Psoas muscle (tissue), 8 donors: ENCODE measurements at places on chromosomes 2 and 18.
A peak's percentile ranks its signal among the peaks of the same experiment; 100 is the strongest.

DNA sequence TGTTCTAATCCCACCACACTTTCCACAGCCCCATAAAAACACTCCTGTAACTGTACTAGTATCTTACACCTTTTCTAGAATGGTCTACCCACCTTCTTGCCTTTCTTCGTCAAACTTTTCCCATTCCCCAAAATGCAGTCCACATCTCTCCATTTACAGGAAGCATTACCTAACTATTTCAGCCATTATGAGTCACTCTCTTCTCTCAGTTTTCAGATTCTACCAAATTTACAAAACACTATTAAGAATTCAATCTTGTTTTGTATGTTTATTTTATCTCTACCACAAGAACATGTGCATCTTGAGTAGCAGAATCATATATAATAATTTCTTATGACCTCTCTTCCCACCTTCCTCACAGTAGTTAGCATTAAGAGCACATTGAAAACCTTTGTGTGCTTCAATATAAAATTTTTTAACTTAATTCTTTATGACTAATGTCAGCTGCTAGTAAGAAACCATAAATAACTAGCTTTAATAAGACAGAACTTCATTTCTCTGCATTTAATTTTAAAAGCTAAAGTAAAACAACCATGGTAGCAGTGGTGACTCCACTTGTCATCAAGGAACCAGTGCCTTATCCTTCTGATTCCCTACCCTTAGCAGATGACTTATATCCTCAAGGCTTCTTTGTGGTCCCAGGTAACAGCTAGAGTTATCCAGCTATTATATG, 56.6 kb upstream of the MAP2 start:
- DNase-seq: no peak

GRCh38 chr18:657311-658000, at the start of gene TYMS:
TYMS (plus strand) TSS chr18:657653; CDS start chr18:657743, 90 bp downstream.
- peak; percentile 50 for DNase-seq

GRCh38 chr2:160061944-160062291, 497 bp downstream of the PLA2R1 start:
- DNase-seq: peak; percentile 48

DNA sequence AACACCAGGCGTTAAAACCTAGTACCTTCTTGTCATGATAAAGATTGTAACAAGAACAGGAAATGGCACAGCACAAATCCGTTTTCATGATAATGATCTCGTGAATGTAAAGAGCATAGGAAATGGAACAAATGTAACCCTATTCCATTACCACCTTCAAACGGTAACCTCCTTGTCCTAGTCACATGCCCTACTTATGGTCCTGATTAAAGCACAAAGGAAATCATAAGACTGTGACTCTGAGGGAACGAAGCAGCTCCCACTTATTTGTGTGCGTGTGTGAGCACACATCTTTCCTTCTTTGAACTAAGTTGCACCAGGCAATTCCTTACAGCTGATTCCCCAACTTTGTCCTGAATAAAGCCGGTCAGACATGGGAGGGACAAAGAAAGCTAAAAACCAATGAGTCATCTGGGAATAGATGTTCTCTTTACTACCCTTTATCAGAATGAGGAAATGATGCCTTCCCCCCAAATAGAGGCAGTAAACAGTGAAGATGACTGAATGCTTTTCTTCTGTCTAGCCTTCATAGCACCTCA, 192.6 kb downstream of the IKZF2 start:
- DNase-seq: no peak

- DNase-seq: no peak
Measured at GRCh38 chr2:236826606-236827156, 257.1 kb downstream of the ACKR3 start.

DNA sequence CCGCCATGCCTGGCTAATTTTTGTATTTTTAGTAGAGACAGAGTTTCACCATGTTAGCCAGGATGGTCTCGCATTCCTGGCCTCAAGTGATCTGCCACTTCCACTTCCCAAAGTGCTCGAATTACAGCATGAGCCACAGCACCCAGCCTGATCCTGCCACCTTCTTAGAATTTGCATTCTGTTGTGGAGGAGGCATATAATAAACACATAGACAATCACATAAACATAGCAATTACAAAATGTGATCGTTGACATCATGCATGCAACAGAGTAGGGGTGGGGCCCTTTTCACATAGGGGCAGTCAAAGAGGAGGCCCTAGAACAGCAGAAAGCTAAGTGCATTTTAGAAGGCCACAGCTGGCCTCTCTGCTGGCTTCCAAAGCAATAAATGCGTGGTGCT, 39.9 kb upstream of the TSPYL6 start:
- DNase-seq: no peak

DNA sequence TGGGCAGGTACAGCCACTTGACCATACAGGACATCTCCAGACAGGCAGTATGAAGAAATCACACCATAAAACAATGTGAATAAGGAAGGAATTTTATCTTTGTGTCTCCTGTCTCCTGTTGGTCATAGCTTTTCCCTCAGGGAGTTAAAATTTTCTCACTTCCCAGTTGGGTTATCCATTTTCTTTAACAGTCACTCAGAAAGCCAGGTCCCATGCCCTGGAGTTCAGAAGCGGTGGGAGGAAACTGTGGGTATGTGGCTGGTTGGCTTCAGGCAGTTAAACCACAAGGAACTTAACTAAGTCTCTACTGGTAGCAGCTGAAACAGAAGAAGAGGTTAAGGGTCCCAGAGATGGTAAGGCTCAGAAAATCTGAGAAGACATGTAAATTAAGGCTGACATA, 6.5 kb upstream of the SMAD2 start:
- DNase-seq: no peak

- DNase-seq: no peak
Measured at GRCh38 chr2:23289671-23290070, 95.3 kb upstream of the KLHL29 start.

DNA sequence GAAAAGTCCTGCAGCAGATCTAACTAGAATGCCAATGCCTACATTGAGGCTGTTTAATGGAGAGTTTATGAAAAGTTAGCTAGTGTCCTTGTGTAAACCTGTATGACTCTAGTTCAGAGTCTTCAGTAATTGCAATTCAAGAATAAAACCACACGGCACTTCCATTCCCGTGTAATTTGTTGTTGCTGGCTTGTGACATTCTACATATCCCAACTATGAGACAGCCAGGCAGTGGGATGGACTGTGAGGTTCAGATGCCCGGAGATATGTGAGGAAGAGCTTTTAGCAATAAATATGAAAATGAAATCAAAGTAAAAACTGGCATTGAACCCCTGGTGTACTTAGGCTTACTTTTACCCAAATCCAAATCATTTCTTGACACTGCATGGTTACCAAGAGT, 263.4 kb downstream of the NEDD4L start:
- DNase-seq: no peak

DNA sequence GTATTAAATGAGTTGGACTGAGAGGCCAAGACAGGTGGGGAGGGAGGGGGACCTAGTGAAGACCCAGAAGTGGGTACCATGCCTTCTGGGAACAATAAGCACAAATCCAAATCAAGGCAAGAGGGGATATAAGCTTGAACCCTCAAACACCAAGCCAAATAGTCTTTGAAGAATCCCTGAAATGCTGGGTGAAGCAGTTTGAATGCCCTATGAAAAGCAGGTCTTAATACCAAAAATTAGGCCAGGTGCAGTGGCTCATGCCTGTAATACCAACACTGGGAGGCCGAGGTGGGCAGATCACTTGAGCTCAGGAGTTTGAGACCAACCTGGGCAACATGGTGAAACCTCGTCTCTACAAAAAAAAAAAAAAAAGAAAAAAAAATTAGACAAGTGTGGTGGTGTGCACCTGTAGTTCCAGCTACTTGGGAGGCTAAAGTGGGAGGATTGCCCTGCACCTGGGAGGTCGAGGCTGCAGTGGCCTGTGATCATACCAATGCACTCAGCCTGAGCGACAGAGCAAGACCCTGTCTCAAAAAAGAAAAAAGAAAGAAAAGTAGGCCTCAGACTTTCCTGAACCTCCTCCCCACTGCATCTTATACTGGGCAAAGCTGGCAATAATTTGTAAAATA, 3.5 kb downstream of the PCBP1 start:
- no peak for DNase-seq

- DNase-seq: no peak
Measured at GRCh38 chr2:31728406-31729064, 147.8 kb upstream of the SRD5A2 start.

DNA sequence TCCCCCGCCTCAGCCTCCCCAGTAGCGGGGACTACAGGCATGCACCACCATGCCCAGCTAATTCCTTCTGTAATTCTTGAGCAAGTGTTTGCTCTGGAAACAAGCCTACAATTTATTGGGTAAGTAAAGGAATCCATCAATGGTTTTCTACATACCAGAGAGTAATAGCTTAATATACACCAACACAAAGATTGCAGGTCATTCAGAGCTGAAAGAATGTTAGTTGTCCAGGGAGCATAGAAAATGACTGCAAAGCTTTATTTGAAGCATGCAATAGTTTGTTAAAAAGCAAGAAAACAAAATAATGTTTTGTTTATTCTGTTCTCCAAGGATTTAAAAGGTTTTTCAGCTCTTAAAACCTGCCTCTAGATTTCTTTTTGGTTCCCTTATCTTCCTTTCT, 5.6 kb downstream of the IDH1 start:
- no peak for DNase-seq

DNA sequence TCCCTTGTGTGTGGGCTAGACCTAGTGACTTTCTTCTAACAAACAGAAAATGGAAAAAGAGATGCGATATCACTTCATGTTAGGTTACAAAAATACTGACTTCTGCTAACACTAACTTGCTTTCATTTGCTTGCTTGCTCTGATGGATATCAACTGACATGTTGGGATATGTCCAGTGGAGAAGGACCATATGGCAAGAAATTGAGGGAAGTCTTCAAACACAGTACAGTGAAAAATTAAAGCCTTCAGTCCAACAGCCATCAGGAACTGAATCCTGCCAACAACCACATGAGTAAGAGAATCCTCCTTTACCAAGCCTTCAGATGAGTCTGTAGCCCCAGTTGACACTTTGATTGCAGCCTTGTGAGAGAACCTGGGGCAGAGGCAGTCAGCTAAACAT, 143.9 kb downstream of the MAIP1 start:
- DNase-seq: no peak

DNA sequence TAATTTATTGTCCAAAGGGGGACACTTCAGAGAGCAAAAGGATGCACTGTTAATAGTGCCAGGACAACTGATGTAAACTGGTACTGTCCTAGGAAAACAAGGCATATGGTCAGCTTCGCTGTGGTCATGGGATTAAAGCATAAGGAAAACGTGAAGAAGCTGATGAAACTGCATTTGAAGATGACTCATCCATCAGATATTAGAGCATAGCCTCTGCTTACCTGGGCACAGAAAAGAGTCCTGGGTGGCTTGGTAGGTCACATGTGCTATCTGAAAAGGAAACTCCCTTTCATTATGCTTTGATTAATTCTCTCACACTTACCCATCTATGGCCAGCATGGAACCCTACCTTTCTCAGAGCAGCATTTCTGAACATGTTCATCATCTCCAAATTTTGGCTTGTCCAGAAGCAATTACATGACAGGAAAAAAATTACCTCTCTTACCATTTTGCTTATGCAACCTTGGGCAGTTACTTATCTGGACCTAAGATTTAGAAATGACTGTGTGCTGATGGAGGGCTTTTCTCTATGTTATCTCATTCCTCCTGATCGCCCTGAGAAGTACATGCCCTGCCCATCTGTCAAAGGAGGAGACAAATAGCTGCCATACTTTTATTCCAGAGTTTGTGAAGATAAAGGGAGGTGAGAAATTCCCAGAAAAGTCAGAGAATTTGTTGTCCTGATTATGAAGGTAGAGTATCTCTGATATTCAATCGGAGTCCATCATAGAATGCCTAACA, 275.3 kb upstream of the SLC14A2 start:
- DNase-seq: no peak

GRCh38 chr2:190763901-190764514, 115.1 kb downstream of the NAB1 start:
- no peak for DNase-seq

- no peak for DNase-seq
Measured at GRCh38 chr2:51350100-51350499, 318.2 kb upstream of the NRXN1 start.

GRCh38 chr2:172710584-172711047, 25.0 kb upstream of the RAPGEF4 start:
- no peak for DNase-seq

GRCh38 chr2:126975671-126976655, 77.3 kb downstream of the TEX51 start:
- DNase-seq: no peak

- no peak for DNase-seq
Measured at GRCh38 chr2:236262238-236262637, 2.0 kb downstream of the ASB18 start.

- peak; percentile 82 for DNase-seq
Measured at GRCh38 chr18:48902856-48903601, 47.7 kb downstream of the SMAD7 start.

DNA sequence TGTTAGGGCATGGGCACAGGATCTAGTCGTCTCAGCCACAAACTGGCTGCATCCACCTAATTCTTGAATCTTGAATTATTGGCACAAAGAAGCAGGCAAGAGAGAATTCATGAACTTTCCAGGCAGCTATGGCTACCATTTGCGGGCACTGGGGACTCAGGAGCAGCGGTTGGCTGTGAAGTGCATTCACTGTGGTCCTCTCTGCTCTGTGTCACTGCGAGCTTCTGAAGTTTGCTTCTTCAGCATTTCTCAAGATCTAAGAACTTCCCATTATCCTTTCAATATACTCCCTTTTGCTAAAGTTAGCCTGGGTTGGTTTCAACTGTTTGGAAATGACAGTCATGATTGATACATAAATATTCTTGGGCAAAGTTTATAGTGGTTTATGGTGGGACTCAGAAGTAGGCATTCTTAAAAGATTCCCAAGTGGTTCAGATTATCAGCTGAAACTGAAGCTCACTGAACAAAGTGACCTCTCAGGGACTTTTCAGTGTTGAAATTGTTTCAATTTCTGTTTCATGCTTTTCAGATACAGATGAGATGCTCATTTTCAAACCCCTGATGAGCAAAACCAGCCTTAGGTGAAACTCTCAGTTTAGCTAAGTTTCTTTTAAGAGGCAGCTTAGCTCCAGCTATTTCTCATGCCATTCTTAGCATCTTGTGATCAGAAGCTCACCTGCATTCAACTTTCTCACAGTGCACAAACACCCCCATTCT, 1258.3 kb upstream of the GYPC start:
- DNase-seq: no peak

DNA sequence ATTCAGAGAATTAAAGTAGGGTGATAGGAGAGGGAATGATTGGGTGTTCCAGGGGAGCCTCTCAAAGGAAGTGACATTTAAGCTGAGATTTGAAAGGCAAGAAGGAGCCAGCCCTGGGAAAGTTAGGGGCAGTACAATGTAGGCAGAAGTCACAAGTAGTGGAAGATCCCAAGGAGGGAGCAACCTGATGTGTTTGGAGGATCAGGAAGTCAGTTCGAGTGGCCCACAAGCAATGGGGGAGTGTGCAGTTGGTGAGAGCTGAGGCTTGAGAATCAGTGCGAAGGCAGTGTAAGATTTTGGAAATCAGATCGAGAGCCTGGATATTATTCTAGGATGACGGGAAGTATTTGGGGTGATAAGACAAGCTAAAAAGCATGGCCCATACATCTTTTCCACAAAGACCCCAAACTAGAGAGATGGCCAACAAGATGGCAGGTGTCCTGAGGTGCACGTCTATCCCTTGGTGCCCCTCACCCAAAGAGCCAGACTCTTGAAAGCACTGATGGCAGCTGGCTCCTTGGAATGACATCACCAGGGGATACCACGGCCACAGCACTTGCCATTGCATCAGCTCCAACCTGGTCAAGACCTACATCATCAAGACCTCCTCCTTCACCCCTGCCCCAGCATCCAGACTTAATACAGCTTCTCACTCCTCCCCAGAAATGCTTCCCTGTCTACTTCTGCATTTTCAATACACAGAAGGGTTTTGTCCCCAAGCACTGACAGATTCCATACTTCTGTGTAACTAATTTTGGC, 127.3 kb downstream of the BCL2 start:
- no peak for DNase-seq
